ENCODE measurements at places on chromosomes 2 and 18.

GRCh38 chr2:224968051-224968450 is 74.2 kb downstream of the DOCK10 start:
- no peak for DNase-seq

GRCh38 chr2:4909346-4910009 is 782.7 kb upstream of the SOX11 start:
- DNase-seq = no peak

- DNase-seq = no peak
Measured at GRCh38 chr2:234863043-234863934, 88.5 kb upstream of the SH3BP4 start.

GRCh38 chr2:37633234-37633633 is 38.2 kb downstream of the CDC42EP3 start:
- no peak for DNase-seq

DNA sequence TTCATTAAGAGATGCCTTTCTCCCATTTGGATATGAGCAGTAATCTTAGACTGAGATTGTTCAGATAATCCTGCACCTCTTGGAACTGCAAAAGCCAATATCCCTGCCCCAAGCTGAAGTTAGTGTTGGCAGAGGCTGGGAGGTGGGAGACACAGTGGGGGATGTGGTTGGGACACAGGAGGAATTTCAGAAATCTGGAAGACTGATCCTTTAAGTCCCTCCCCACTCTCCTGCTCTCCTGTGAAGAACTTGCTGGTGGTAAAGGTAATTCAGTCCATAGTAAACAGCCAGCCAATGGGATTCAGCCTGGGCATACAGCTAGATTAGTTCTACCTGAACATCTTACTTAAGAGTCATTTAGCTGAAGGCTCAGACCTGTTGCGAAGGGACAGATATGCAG is 50.0 kb upstream of the TMEM178A start:
- no peak for DNase-seq

- DNase-seq = no peak
Measured at GRCh38 chr18:50961974-50962373, 5.9 kb upstream of the ELAC1 start.

DNA sequence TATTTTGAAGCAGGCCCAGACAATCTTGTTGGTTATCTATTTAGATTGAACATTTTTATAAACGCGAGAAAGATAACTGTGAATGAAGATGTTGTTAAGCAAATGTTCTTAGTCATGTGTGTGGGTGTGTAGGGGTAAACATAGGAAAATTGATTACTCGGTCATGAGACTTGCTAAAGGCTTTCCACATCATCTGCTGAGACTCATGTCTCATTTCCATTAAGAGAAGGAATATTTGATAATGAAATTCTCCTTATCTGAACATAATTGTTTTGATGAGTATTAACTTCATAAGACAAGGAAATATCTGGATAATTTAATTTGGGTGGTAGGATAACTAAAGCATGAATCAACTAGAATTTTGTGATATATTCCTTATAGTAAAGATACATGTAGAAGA is 19.7 kb downstream of the CCDC102B start:
- DNase-seq = no peak

DNA sequence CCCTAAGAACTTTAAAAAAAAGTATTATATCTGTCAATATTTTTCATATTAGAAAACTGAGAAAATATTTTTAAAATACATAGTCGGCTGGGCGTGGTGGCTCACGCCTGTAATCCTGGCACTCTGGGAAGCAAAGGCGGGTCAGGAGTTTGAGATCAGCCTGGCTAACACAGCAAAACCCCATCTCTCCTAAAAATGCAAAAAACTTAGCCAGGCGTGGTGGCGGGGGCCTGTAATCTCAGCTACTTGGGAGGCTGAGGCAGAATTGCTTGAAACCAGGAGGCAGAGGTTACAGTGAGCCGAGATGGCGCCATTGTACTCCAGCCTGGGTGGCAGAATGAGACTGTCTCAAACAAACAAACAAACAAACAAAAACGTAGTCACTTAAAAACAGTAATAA is 5.1 kb upstream of the KCMF1 start:
- no peak for DNase-seq

DNA sequence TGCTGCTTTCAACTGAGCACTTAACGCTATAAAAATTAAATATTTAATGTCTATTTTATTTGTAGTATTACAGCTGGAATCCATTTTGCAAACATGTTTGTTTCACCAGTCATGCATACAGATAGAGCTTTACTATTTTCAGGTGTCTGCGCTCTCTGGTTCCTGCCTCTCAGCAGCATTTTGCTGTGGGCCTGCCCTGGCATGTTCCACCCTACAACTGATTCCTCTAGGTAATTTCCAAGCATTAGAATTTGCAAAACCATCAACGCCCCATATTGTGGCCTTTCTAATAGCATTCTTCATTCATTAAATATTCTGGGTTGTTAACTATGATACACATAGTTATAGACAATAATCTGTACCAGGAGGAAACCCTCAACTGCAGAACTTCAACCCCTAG is 266.4 kb upstream of the DLGAP1 start:
- no peak for DNase-seq

GRCh38 chr18:7604361-7604760 is 37.2 kb downstream of the PTPRM start:
- DNase-seq = no peak

GRCh38 chr18:25425024-25425423 is 73.1 kb upstream of the ZNF521 start:
- DNase-seq = no peak

All from GM04503 (cell line).